Esophagus muscularis mucosa (tissue), 4 donors: ENCODE measurements at places on chromosomes 2 and 18. TPM values are rescaled to one million over a fixed set of nuclear protein-coding genes. Genes with fewer than 3 reads are reported as not detected.

- DNase-seq = no peak
Measured at GRCh38 chr2:174325373-174326160, 9.2 kb upstream of the SP9 start.

DNA sequence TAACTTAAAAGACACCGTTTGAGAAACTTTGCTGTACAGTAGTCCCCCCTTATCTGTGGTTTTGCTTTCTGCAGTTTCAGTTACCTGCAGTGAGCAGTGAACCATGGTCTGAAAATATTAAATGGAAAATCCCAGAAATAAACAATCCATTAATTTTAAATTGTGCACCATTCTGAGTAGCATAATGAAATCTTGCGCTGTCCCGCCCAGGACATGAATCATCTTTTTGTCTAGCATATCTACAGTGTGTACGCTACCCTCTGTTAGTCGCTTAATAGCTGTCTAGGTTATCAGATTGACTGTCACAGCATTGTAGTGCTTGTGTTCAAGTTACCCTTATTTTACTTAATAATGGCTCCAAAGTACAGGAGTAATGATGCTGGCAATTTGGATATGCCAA is 6.1 kb downstream of the ARPC2 start:
- no peak for DNase-seq

- no peak for DNase-seq
Measured at GRCh38 chr2:201985728-201986462, 47.8 kb upstream of the FZD7 start.

- DNase-seq = no peak
Measured at GRCh38 chr2:223954401-223954800, 2.9 kb upstream of the MRPL44 start.

- DNase-seq = no peak
Measured at GRCh38 chr2:145253492-145253891, 733.6 kb upstream of the ZEB2 start.

GRCh38 chr2:195450552-195451113 is 206.4 kb upstream of the SLC39A10 start:
- DNase-seq = no peak

- no peak for DNase-seq
Measured at GRCh38 chr18:31101183-31102024, 817 bp downstream of the DSC2 start.

- DNase-seq = no peak
Measured at GRCh38 chr2:68196120-68196716, 38.5 kb downstream of the PNO1 start.

- no peak for DNase-seq
Measured at GRCh38 chr2:12731701-12732280, 15.1 kb downstream of the TRIB2 start.

GRCh38 chr2:64793701-64794100 is 140.0 kb upstream of the SERTAD2 start:
- no peak for DNase-seq

DNA sequence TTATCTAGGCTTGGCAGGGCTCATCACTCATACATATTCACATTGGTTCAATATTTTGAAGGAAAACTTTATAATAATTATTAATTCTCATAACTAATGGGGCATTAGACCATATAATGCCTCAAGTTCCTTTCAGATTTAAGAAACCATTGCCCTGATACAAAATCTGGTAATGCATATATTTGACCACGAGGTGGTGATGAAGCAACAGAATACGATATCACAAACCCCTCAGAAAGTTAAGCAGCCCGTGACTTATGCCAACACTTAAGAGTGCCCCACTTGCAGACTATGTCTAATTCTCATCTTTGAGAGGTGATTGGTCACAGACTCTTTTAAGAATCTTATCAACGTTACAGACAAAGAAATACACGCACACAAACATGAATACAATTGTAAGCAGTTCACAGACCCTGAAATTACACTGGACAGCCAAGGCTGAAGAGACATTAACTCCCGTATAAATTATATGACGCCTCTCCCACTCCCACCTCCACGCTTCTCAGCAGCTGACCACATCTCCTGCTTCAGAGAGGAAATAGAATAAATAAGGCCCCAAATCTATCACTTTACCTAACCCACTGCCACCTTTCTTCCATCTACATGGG is 20.7 kb upstream of the DNAH6 start:
- no peak for DNase-seq

The TDRD15 gene
- total RNA-seq = not detected

The IL18R1 gene
- 2.8 TPM for total RNA-seq

The TCF23 gene
- total RNA-seq = not detected

The WDR7 gene
- total RNA-seq = 29.7 TPM

The PLCL1 gene
- 79.0 TPM for total RNA-seq

The CD207 gene
- 0.26 TPM for total RNA-seq
